ENCODE measurements at places on chromosomes 4 and X.

GRCh38 chr4:48899950-48900349 is 6.6 kb downstream of the OCIAD2 start:
- no peak for DNase-seq

DNA sequence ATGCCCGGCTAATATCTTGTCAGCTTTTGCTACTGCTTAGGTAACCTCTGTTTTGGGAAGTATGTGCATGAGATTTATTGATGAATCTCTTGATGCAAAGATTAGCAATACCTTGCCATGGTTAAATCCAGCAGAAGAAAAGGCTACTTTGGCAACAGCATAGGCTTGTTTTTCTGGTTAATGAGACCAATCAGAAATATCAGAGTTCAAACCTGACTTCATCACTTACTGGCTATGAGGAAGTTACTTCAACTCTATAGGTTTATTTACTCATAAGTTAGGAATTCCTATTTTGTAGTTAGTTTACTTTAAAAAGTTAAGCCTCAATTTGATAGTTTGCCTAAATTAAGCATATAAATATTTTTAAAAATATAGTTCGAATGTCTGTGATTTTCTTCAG is 93.1 kb downstream of the PDLIM5 start:
- no peak for DNase-seq

DNA sequence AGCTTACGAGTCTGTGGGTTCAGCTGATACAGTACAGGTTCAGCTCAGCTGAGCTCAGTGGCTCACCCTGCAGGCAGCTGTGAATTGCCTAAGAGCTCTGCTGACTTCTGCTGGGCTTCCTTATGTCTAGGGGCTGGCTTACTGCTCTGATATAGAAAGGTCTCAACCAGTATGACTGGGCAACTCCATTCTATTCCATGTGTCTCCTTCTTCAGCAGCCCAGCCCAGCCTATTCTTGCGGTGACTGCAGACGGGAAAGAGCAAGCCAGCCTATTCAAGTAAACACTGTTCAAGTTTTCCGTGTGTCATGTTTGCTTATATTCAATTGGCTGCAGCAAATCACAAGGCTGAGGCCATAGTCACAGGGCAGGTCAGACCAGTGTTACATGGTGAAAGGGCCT is 615.4 kb upstream of the ZFP42 start:
- no peak for DNase-seq

DNA sequence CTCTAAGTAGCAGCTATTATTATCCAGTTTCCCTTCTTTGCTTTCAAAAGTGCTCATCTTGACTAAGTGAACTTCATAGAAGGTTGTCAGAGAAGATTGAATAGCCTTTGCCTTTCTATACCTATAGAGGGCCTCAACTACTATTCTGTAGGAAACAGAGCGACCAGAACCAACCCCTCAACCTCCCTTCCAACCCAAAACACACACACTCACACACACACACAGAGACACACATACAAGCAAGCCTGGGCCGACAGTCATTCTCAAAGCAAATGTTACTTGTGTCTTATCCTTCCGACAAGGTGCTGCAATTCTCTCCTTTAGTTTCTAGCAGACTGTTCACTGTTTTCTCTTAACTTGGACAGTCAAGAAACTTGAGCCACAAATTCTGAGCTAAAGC is 201.6 kb downstream of the DCTD start:
- DNase-seq = no peak

- DNase-seq = no peak
Observed at GRCh38 chr4:67718848-67719247, 17.9 kb upstream of the UBA6 start.

DNA sequence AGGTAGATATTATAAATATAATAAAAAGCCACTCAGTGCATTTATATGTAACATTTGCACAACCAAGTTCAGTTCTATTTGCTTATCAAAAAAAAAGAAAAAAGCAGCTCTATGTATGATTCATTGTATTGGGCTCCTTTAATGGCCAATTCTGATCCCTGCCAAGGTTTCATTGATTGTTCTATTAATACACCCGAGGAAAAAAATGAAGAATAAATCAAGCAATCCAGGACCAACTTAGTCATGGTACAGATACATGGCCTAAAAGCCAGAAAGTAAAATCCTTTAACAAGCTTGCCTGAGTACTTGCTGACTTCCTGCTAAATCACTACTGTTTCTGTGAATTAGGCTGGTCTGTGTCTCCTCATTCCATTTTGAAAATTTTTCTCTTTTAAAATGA is 77.6 kb upstream of the PCDH7 start:
- DNase-seq = no peak

- DNase-seq = no peak
Observed at GRCh38 chr4:153781280-153781679, 7.6 kb downstream of the SFRP2 start.

DNA sequence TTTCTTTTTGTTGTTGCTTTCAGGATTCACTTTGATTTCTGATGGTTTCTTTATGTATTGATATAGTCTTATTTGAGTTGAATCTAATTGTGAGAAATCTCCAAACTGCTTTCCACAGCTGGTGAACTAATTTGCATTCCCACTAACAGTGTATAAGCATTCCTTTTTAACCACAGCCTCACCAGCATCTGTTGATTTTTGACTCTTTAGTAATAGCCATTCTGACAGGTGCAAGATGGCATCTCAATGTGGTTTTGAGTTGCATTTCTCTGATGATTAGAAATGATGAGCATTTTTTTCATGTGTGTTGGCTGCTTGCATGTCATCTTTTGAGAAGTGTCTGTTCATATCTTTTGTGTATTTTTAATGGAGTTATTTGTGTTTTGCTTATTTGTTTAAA is 1023.1 kb downstream of the SH3BGRL start:
- DNase-seq = no peak

GRCh38 chr4:79634111-79634510 is 226.1 kb upstream of the GK2 start:
- no peak for DNase-seq

DNA sequence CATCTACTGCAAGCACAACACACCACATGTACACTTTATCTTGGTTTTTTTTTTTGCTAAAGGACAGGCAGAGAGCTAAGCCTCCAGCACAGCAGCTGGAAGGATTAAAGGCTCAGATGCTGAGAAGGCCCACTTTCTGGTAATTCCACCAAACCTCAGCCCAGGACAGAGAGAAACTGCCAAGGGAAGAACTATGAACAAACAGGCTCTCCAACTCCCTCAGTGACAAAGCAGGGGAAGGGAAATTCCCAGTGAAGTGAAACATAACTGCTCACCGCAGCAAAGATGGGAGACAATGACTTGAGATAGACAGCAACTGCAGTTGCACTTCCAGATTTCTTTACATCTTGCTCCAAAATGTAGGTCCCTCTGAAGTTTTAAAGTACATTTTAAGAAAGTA is 4.8 kb downstream of the PROM1 start:
- no peak for DNase-seq

DNA sequence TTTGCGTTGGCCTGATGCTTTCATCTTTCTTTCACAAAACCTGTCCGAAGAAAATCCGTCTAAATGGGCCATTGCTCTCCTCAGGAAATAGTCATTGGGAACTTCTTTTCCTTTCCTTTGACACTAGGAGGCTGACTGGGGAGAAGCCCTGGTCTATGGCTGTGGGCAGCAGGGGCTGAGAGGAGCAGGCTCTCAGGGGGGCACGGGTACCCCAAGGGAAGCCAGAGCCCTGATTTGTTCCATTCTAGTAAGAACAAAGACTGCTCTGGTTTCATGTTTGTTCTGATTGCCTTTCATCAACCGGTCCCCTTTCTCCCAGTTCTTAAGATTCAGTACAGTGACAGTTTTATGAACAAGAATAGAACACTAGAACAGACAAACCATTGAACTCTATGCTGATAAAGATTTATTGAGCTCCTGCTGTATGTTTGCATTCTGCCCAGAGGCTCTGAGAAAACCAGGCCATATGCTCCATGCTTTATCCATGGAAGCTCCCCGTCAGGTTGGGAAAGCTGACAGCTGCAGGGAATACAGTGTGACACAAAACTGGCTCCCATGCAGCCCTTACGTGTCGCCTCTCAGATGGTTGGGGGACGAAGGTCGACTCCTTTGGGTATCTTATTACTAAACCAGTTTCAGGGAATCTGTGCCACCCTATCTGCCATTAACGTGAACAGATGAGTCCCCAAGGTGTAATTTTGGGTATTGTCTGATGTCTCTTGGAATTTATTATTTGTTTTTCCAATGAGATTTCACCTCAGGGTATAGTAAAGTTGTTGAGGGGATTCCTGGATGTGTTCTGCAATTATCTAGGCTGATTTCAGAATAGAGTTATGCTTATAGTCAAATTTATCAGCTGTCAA is 72.4 kb upstream of the MSANTD1 start:
- no peak for DNase-seq

- no peak for DNase-seq
Observed at GRCh38 chrX:85941275-85941674, 106.1 kb downstream of the CHM start.

DNA sequence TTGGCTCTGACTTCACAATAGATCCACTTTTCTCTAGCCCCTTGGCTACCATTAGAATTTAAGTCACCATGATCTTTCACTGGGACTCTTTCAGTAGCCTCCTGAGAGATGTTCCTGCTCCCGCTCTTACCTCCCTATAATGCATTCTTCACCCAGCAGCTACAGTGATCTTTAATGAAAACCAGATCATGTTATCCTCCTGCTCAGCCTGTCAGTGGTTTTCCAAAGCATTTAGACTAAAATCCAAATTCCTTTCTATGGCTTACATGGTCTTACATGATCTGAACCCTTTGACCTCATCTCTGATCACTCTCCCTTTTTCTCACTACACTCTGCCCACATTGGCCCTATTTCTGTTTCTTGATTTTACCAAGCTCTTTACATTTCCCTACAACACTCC is 18.3 kb upstream of the RPS6KA3 start:
- DNase-seq = no peak

GRCh38 chr4:124483048-124483906 is 229.3 kb downstream of the ANKRD50 start:
- no peak for DNase-seq

DNA sequence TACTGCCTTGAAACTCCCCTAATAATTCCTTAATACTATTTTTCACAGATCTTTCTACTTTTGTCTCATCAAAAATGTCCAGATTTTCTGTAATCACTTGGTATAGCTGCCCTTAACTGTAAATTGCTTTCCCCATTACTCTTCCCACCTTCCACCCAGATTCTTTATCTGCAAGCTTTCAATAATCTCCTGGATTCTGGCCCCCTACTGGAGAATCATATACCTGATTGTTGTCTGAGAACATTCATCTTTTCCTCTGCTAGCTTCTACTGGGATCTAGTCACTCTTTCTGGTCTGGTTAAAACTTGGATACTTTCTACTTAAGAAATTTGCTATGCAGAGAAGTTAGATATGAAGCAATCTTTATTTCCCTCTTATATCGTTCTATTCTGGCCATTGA is 552.6 kb downstream of the PCDH19 start:
- no peak for DNase-seq

DNA sequence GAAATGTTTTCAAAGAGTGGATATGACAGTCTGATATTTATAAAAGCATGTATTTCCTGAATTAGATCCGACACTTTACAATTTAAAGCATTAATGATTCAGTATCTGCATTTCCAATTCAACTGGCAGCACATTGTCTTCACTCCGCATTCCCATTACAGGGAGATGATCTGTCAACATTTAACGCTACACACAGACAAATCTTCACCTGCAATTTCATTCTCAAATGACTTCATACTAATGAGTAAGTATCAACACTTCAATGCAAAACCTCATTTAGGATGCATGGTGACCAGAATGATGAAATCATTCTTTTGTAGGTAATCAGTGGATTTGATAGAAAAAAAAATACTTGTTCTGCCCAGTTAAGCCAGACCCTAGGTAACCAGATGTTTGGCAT is 749.6 kb downstream of the CENPC start:
- no peak for DNase-seq

- no peak for DNase-seq
Observed at GRCh38 chr4:119034276-119035008, 101.2 kb upstream of the MYOZ2 start.

DNA sequence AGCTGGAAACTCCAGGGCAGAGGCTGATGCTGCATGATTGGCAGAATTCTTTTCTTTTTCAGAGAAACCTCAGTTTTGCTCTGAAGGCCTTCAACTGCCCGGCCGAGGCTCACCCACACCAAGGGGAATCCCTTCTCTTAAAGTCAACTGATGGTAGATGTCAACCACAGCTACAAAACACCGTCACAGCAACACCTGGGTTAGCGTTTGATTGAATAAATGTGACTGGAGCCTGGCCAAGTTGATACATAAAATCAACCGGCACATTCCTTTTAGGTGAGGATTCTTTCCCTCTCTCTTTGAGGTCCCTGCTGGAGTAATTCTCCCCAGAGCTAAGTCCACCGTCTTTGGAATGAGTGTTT is 15.2 kb upstream of the KIAA0232 start:
- no peak for DNase-seq

Measured in DND-41 (cell line).